ENCODE measurements at places on chromosomes 4 and X.

GRCh38 chrX:113906168-113906567 lies 677.7 kb upstream of the HTR2C start:
- DNase-seq = no peak

- DNase-seq = no peak
These were observed 306.8 kb upstream of the FAM241A start for GRCh38 chr4:111838406-111838930.

DNA sequence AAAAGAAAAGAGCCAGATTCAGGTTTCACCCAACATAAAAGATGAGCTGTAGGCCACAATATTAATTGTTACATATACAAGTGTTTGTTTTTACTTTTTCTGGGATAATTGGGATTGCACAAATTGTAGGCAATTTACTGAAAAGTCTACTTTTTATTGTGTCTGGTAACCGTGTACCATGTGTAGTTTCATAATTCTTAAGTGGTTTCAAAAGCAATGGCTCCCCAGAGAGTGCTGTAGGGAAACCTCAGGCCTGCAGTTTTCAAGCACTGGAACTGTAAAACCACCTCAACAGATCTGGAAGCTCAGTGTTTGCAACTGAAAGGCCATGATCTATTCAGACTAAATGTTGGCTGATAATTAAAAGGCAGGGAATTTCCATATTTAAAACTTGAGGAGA lies 53.9 kb upstream of the MMAA start:
- no peak for DNase-seq

DNA sequence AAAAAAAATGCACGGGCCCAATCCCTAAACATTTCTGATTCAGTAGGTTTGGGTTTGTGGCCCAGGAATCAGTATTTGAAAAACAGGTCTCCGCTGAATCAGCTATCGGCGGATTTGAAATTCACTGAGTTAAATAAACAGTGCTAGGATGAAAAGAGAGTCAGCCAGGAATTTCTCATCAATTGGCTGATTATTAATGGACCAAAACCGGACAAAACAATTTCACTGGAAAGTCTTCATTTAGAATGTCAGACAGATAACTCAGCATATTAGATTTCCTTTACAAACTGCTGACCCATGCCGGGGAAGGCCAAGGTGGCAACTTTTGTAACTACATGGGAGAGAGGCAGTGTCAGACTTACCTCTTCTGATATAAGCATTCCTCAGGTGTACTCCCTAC lies 99.4 kb upstream of the LSM6 start:
- no peak for DNase-seq

GRCh38 chrX:10121787-10122186 lies 35.0 kb upstream of the CLCN4 start:
- DNase-seq = no peak

- no peak for DNase-seq
These were observed 58.2 kb downstream of the CWH43 start for GRCh38 chr4:49044270-49044669.

DNA sequence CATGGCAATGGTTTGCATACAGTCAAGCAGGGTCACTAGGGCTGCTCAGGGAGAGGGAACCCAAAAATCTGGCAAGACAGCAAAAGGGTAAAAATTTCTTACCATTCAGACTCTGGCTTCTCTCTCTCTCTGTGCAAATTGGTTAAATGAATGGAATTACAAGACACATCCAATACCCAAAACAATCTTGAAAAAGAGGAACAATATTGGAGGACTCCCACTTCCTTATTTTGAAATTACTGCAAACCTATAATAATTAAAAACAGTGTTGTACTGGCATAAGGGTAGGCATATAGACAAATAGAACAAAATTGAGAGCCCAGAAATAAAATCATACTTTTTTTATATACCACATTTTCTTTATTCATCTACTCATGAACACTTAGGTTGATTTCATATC lies 24.1 kb downstream of the ETDA start:
- no peak for DNase-seq

- DNase-seq = no peak
These were observed 351.9 kb upstream of the FTHL17 start for GRCh38 chrX:31423609-31424189.

- DNase-seq = no peak
These were observed 30.9 kb downstream of the FAM9C start for GRCh38 chrX:13013363-13014110.

- DNase-seq = no peak
These were observed 3.7 kb downstream of the FGD1 start for GRCh38 chrX:54492340-54492739.

DNA sequence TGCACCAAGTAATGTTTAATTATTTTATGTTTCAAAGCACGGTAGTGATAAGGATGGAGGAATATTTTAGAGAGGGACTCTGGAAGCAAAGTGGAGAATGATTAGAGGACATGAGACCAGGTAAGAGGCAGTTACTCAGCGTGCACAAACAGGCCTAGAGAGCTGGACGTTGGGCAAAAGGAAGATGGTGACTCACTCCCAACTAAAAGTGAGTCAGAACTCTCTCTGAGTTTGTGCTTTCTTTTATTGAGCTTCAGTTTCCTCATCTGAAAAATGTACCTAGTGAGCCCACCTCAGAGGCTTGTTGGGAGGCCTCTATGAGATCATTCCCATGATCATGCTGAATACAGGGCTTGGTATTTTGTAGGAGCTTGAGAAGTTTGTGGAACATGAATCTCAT lies 1.6 kb upstream of the ZC4H2 start:
- no peak for DNase-seq

DNA sequence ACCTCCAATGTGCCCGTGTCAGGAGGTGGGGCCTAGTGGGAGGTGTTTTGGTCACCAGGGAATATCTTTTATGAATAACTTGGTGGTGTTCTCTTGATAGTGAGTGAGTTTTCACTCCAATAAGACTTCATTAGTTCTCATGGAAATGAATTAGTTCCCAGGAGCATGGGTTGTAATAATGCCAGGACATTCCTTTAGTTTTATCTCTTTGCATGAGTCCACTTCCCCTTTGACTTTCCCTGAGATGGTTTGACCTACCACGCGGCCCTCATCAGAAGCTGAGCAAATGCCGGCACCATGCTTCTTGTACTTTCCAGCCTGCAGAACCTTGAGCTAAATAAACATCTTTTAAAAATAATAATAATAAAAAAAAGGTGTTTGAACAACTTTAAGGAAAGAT lies 112.9 kb upstream of the ACSL4 start:
- no peak for DNase-seq

DNA sequence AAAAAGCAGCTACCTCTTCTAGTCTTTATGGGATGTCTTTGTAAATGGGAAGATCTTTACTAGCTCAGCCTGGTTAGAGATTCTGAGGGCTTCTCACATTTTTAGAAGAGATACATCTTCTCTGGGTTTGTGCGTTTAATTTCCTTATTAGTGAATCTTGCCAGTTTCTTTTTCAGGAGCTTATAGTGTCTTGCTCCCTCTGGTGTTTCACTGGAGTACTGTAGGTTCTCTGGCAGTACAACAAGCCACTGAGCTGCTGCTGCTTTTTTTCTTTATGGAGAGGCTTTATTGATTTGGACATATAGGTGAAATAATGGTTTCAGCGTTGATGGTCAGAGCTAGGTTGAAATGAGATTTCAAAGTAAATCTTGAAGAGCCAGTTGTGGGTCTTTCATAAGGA lies 82.9 kb downstream of the LAS1L start:
- no peak for DNase-seq

DNA sequence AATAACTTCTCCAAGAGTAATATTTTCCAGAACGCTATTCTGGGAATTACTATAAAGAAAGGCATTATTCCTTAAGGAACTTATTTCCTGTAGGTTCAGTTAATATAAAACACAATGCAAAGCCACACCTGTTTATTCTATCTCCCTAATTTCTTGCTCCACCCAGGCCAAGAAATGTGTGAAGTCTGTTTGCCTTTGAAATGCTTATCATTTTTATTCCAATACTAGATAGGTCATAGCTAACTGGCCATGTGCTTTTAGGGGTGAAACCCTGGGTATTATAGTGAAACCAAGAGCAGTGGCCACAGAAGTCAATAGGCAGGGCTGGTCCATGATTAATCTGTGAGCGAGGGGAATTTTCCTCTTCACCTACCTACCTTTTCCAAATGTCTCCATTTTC lies 14.8 kb downstream of the CXCL3 start:
- DNase-seq = no peak

GRCh38 chr4:29058531-29058930 lies 1661.6 kb upstream of the PCDH7 start:
- no peak for DNase-seq

- no peak for DNase-seq
These were observed 83.6 kb downstream of the JAKMIP1 start for GRCh38 chr4:6116696-6117285.

DNA sequence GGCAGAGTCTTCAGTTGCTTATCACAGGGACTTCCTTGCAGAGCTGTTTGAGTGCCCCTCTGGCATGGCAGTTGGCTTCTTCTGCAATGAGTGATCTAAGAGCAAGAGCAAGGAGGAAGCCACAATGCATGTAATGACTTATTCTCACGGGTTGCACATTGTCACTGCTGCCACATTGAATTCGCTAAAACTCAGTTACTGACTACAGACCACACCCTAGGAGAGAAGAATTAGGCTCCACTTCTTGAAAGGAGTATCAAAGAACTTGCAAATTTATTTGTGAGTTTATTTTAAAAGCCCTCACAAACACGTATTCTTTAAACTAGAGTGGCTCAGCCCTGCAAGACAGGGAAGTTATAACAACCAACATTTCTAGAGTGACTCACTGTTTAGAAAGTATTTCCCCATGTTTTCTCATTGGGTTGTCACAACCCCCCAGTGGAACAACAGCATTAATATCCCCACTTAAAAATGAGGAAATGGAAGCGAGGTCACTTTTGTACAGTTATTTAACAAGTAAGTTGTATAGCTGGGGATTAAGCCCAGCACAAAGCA lies 32.4 kb upstream of the RBPJ start:
- DNase-seq = no peak

- DNase-seq = no peak
These were observed 276.4 kb upstream of the BOD1L1 start for GRCh38 chr4:13903901-13904300.

DNA sequence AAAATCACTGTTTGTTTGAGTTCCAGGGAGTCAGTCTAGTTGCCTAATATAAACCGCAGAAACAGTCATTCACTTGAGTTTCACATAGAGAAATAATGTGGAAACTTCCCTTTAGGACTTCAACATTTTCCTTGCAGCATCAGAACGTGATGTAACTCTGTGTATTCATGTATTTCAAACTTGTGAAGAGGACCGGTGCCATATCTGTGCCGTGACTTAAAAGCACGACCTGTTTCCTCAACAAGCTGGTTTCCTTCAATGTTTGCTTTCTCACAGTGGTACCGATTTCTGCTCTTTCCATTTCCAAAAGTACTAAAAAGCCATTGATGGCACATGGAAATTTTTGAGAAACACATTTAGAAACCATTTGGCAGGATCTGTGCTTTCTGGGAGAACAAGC lies 166.6 kb upstream of the RAPGEF2 start:
- no peak for DNase-seq

DNA sequence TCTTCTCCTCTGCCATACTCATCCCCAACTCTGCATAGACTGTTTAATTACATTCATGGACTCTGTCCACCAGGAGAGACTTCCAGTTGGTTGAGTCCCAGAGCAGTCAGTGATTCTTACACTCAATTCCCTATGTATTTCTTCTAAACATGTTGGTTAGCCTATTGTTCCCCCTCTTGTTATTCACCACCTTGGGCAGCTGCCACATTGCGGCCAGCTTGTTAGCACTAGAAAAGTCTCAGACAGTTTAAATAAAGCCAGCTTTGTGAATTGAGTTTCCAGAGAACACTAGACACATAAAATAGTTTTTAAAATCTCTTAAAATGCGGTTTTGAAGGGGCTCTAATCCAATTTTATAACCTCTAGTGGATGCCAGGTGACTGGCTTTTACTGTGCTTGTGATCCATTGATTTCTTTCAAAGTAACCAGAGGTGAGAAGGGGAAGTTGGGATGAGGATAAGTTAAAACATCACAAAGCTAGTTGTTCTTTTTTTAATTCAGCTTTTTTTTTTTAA lies 827.7 kb downstream of the FSTL5 start:
- no peak for DNase-seq

DNA sequence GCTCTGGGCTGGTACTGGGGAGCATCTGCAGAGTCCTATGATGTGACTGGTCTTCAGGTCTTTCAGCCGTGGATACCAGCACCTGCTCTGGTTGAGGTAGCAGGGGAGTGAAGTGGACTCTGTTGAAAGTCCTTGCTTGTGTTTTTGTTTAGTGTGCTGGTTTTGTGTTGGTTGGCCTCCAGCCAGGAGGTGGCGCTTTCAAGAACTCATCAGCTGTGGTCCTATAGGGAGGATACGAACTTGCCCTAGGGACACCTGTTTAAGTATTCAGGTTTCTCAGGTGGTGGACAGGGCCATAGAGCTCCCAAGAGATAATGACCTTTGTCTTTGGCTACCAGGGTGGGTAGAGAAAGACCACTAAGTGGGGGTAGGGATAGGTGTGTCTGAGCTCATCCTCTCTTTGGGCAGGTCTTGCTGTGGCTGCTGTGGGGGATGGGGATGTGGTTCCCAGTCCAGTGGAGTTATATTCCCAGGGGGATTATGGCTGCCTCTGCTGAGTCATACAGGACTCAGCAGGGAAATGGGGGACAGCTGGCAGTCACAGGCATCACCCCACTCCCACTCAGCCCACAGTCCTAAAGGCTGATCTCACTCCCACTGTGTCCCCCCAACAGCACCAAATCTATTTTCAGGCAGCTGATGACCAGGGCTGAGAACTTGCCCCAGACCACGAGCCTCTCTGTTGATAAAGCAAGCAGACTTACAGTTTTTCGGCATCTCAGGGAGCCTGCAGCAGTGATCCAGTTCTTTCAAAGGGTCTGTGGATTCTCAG lies 24.1 kb downstream of the MSMO1 start:
- no peak for DNase-seq

DNA sequence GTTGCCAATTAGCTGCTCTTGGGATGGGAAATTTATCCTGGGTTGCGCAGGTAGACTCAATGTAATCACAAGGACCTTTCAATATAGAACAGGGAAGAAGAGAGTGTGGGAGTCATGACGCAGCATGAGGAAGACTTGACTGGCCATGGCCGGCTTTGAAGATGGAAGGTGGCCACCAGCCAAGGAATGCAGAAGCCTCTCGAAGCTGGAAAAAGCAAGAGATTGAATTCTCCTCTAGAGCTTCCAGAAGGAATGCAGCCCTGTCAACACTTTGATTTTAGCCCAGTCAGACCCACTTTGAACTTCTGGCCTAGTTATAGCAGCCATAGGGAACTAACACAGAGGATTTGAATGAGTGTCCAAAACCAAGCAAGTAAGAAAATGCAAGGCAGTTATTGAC lies 14.7 kb upstream of the SH3KBP1 start:
- no peak for DNase-seq

DNA sequence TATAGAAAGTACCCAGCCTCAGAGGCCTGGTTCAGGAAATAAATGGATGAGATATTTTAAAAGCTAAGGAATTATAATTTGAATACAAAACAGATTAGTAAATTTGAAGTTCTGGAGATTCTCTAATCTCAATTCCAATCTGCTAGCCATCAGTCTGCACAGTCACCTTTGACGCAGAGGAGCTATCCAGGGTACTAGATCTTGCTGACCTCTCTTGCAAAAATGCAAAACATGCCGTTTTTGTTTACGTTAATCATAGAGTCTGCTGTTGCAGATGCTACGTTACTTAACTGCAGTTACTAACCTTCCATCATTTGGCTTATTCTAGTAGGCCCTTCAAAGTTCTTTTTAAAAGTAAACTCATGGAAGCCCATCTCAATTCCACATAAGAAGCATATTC lies 10.4 kb downstream of the CCSER1 start:
- DNase-seq = no peak
